ENCODE measurements at places on chromosomes 3 and 15. TPM values are rescaled to one million over a fixed set of nuclear protein-coding genes. Genes with fewer than 3 reads are reported as not detected.

- DNase-seq: no peak
Observed at GRCh38 chr3:144039661-144040060, 68.0 kb downstream of the DIPK2A start.

- DNase-seq: no peak
Observed at GRCh38 chr15:28098360-28098765, 752 bp downstream of the OCA2 start.

DNA sequence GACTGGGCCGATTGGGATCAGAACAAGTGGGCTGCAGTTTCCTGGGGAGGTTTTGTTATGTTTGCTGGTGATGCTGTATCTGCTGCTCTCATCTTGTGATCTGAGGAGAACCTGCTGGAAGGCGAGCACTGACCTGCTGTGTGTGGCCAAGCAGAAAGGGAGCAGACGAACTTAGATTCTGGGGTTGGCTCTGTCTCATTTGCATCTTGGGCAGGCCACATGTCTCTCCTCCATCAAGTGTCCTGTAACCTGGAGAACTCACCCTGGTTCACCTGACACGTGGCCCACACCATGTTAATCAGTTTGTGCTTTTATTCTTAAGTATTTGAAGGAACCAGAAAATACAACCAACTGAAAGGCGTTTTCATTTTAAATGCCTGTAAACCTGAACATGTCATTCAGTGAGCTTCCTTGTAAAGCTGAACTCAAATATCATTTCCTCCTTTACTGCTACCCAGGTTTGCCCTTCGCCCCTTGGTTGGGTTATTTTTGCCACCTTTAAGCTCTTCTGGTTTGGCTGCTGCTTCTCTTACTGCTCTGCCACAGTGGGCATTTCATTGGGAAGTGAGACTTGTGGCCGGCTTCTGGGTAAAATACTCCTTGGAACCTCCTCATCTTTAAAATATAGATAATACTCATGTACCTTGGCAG lies 33.5 kb upstream of the TRAK1 start:
- no peak for DNase-seq

- no peak for DNase-seq
Observed at GRCh38 chr3:57974796-57975388, 33.3 kb upstream of the FLNB start.

GRCh38 chr3:159914426-159914825 lies 74.2 kb upstream of the IL12A start:
- DNase-seq: no peak

- DNase-seq: no peak
Observed at GRCh38 chr15:99238849-99239248, 10.5 kb downstream of the TTC23 start.

DNA sequence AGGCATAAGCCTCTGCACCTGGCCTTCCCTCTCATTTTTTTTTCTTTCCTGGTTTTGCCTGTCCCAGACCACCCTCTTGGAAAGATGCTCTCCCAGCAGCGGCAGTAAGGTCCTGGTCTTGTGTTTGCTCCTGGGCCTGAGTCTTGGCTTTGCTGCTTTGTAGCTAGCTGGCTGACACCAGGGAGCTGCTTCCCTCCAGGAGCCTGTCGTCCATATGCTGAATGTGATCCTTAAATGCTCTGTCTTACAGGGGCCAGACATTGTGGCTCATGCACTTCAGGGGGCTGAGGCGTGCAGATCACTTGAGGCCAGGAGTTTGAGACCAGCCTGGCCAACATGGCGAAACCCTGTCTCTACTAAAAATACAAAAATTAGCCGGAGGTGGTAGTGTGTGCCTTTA lies 17.2 kb downstream of the FLNB start:
- DNase-seq: no peak

The GOLGA8H gene
- 8.9 TPM for total RNA-seq

GRCh38 chr3:195286115-195286872 lies 15.3 kb upstream of the XXYLT1 start:
- DNase-seq: no peak

DNA sequence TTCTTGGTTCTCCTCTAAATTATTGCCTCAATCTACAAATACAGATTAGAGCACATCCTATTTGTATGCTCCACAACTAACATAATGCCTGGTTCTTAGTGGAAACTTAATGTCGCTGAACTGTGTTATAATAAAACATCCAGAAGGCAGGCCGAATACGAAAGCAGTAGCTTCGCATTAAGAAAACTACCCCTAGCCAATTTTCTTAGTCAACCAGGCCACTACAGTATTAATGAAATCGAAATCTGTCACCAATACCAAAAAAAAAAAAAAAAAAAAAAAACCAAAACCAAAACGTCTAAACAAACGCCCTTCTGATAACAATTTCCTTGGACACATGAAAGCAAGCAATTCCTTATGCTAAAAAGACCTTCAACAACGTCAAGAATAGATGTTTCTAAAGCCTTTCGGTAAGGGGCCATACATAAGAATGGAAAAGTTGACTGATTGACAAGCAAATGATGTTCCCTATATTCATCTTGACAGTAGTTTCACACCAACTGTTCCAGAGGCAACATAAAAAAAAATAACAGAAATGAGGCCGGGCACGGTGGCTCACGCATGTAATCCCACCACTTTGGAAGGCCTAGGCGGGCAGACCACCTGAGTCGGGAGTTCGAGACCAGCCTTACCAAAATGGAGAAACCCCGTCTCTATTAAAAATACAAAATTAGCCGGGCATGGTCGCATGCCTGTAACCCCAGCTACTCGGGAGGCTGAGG lies 1.3 kb downstream of the DENND6A start:
- DNase-seq: no peak

The KCNAB1 gene
- 12.6 TPM for total RNA-seq

The DOCK3 gene
- 2.5 TPM for total RNA-seq

GRCh38 chr3:59508273-59508672 lies 458.4 kb upstream of the CFAP20DC start:
- DNase-seq: no peak

- DNase-seq: no peak
Observed at GRCh38 chr3:177687291-177687690, 490.0 kb upstream of the TBL1XR1 start.

Data from omental fat pad (tissue), 4 donors.